GM23248 (cell line): ENCODE measurements at places on chromosomes 5 and 9.

GRCh38 chr5:60504342-60504741 lies 195.6 kb downstream of the DEPDC1B start:
- no peak for DNase-seq

DNA sequence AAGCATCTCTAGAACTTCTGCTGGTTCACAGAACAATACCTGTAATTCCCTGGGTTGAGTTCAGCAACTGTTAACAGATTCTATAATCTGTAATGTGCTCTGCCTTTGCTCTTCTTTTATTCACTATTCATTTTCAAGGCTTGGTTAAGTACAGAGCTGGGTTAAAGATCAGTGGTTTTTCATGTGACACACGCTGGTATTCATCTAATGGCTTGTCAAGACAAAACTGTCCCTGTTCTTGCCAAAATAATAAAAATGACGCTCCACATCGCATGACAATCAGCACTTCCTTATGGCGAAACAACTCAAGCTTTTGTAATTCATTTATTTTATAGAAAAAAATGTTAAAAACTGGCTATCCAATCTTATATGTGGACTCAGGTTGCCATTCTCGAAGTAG lies 137.9 kb downstream of the BNC2 start:
- DNase-seq, result no peak

DNA sequence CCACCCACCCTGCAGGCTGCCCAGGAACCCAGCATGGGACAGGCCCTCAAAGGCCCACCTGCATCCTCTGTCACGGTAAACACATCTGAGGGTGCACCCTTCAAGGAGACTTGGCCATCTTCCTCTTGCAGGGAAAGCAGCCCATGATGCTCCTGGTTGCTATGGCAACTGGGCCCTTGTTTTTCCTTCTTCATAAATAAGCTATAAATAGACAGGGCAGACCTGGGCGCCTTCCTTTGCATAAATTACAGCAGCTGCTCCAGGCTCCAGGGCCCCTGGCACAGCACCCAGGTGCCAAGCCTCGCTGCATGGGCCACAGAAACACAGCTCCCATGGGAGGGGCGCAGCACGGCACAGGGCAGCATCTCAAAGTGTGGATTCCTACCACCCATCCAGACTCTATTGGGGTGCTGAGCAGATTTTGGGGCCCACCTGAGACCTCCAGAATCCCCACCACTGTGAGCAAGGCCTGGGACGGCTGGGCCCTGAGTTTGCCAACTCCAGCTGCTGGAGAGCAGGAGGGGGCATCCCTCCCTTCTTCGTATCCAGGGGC lies 5.8 kb upstream of the PSMB7 start:
- DNase-seq, result peak; percentile 23

- no peak for DNase-seq
These were observed 303.1 kb downstream of the ELAVL2 start for GRCh38 chr9:23522952-23523351.

GRCh38 chr5:110361471-110361870 lies 365.0 kb downstream of the TMEM232 start:
- DNase-seq, result peak; percentile 58

DNA sequence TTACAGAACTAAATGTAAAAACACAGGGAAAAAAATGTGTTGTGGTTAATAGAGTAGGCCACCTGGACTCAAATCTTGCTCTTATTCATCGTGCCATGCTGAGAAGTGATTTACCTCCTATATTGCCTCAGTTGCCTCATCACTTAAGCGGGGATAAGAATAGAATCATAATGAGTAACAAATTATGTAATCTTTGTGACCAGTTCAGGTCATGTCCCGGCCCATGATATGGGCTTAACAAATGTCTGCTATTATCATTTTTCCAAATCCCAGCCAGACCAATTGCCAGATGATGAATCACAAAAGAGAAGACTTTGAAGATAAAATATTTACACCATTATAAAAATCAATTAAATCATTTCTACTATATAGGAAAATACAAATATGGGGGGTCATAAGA lies 89.8 kb downstream of the CDH6 start:
- no peak for DNase-seq

DNA sequence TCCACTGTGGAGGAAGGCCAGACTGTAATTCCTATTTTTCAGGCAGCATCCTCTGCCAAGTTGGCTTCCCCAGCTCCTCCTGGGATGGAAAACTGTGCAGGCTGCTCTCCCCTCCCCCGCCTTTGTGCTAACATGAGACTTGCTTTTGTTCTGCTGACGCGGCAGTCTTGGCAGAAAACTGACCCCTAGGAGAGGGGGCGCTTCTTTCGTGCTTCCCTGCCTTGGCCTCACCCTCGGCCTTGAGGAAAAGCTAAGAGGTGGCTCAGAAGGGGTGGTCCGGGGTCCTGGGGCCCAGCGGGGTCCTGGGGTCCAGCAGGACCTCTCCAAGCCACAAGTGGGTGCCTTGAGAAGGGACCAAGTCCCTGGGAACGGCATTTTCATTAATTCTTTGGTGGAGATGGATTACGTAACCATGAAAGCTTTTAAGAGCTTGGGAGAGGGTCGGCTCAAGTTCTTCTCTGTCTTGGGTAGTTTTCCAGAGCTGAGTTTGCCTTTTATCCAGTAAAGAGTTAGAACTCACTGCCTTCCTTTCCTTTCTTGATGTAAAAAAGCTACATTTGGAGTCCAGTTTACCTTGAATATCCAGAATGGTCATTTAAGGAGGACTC lies 51.0 kb downstream of the SH3PXD2B start:
- DNase-seq, result peak; percentile 26

- DNase-seq, result no peak
These were observed 5.4 kb upstream of the SLC25A51 start for GRCh38 chr9:37909326-37909725.

DNA sequence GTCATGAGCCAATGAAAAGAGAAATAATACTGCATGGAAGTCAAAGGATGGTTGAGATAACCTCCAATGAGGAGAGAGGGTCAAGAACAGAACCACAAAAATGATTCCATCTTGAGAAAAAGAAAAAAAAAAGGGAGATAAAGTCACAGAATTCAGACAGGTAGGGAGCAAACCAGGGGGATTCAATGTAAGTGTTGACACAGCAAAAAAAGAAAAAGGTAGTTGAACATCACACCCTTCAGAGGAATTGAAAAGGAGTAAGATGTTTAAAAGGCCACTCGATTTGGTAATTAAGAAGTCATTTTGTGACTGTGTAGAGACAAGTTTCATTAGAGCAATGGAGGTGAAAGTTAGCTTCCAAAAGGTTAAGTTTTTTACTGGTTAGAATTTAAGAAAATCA lies 79.3 kb downstream of the ERP44 start:
- no peak for DNase-seq

- peak; percentile 76 for DNase-seq
These were observed 661.6 kb upstream of the C9orf72 start for GRCh38 chr9:28234894-28235277.

DNA sequence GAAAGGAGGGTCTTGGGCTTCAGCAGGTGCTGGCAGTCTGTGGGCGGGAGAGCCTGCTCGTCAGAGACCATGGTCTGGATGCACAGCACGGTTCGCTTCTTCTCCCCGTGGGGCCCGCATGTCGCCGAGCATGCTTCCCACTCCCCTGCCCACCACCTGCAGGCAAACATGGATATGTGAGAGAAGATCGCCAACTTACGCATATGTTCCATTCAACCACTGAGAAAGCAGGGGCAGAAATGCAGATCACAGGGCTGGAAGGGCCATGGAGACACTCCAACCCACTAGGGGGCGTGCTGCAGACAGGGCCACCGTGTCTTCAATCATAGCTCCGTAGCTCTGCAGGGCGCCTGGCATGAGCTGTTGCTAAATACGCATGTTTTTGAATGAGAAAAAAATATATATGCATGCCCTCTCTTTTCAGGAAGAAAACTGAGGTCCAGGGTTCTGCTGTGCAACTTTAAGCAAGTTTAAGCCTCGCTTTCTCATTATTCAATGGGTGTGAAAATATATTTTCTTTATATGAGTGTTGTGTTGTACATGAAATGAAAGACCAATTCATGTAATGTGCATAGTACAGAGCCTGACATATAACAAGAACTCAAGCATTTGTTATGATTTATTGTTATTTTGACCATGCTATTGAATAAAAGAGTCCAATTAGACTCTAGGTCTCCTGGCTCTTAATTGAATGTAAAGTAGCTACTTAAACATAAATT lies 148.0 kb downstream of the TARS1 start:
- no peak for DNase-seq

GRCh38 chr5:119896826-119897536 lies 267.6 kb downstream of the FAM170A start:
- no peak for DNase-seq

- peak; percentile 50 for DNase-seq
These were observed 488 bp downstream of the COL15A1 start for GRCh38 chr9:98944057-98944733.

DNA sequence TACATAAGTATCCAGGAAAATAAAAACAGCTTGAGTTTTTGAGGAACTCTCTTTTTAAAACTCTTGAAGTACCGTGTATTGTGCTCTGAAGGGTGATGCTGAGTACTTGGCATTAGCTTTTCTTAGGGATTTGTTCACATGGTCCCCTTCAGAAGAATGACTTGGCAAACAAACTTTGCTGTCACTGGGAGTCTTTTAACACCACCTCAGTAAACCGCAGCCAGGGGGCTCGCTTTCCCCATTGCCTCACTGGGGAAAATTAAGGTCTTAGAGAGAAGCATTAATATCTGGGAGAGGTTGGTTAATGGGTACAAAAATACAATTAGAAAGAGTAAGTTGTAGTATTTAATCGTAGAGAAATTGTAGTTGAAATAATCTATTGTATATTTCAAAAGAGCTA lies 105.9 kb upstream of the DAP start:
- DNase-seq, result no peak

GRCh38 chr9:71822456-71822855 lies 54.1 kb upstream of the CEMIP2 start:
- no peak for DNase-seq

DNA sequence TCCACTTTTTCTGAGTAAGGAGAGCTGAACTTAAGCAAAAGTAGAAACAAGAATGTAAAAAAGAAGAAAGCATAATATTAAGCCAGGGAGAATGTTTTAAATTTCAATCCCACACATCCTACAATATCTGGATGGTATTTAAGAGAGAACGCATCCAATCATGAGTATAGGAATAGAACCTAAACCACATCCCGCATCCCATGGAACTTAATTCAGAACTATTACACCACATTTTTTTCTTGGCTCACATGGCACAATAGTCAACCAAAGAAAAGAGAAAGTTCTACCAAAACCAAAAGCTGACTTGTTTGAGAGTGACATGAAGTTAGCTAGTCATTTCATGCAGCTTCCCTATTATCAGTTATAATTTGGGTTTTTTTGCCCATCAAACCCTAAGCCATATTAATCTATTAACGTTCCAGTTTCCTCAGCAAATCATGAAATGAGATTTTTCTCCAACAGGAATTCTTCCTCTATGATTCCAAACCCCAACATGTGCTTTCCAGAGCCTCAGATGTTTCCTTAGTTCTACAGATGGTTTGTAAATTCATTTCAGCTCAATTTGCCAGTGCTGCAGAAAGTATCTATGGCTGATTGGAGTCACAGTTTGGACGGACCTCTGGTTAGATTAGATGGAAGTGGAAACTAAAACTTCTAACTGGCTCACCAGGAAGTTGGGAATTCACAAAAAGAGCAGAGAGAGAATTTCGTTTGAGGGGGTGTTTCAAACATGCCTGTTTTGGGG lies 22.5 kb downstream of the ADAMTSL1 start:
- peak; percentile 34 for DNase-seq

- DNase-seq, result no peak
These were observed 317.9 kb upstream of the IRX1 start for GRCh38 chr5:3277590-3278196.

DNA sequence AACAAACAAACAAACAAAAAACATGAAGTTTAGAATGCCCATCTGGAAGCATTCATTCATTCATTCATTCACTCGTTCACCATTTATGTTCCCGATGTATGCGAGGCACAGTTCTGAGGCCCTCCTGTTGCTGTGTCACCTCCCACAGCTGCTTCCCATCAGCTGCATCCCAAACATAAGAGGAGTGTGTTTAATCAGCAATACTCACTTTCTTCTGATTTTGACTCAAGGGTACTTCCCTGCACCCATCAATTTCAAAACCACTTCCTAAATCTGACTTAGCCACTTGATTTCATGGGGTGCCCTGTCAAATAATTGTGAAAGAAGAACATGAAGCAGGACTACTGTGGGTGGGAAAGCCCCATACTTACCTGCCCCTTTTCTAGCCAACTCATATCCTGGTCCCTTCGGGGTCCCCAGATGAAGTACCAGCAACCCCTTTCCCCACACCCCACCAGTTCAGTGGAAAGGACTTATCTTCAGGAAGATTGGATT lies 128.0 kb upstream of the IL12B start:
- no peak for DNase-seq

DNA sequence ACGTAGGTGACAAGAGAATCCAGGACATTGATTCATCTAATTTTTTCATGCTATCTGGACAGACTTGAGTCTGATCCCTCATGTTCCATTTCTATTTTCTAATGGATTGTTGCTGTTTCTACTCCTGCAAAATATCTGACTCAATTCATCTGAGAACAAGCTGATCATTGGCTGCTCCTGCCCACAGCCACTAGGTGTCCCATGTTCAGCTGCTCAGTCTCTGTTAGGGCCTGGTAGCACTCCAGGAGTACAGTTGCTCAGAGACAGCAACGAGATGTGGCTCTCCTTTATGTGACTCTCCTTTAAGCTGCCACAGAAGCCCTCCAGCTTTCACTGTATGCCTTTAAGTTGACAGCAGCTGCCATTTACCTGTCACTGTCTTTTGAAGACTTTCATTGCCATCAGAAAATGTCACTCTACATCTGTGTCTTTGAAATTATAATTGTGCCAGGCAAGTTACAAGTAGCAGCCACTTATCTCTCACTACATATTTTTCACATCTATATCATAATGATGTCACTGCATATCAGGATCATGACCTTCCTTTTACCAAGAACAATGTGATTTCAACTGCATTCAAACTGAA lies 1944.2 kb upstream of the NUDT12 start:
- no peak for DNase-seq

DNA sequence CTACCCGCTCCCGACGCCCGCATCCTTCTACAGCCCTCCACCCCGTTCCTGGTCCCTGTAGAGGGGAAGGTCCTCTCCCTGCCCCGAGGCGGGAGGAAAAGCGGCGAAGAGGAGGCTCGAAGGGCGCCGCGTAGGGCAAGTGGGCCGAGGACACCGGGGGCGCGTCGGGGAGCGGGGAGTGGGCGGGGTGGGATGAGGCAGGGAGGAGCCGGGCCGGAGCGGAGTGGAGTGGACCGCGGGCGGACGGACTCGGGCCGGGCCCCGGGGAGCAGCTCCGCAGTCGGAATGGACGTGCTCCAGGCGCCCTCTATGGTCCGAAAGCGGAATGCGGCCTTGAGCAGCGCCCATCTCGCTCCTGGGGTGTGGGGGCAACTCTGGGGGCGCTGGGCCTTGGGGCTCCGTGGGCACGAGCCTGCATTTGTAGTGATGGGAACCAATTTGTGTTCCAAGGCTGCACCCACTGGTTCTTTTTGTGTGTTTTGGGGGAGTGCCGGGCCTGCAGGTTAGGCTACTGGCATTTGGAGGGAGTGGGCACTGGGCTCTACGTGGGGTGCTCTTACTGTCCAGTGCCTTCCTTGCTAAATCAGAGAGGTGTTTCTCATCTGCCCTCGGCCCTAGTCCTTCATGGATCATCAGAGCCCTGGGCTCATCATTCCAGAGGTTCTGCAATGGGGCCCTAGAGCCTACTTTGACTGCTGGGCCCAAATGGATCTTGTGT lies 7.3 kb downstream of the IRX1 start:
- peak; percentile 91 for DNase-seq
